ENCODE measurements at places on chromosomes 3 and 15.

- no peak for DNase-seq
These were observed 2.7 kb downstream of the ZNF662 start for GRCh38 chr3:42908675-42909074.

- no peak for DNase-seq
These were observed 39.5 kb downstream of the USP8 start for GRCh38 chr15:50463423-50464358.

- DNase-seq, result no peak
These were observed 58.4 kb downstream of the NOX5 start for GRCh38 chr15:69072906-69073305.

DNA sequence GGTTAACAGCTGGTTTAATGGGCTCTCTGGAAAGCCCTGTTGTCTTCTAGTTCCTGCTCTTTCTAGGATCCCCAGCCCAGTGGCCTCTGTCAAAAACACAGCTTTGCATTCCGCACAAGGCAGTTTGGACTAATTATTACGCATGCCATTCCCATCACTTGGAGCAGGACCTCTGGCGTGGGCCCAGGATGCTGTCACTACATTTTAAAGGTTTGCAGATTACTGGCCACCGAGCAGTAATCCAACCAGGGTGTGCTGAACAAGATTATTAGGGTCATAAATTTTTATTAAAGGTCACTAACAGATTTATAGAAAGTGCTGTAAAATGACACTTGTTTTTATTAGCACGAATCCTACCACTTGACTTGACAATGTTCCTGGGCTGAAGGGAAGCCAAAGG, 143.6 kb upstream of the SLC6A11 start:
- no peak for DNase-seq

DNA sequence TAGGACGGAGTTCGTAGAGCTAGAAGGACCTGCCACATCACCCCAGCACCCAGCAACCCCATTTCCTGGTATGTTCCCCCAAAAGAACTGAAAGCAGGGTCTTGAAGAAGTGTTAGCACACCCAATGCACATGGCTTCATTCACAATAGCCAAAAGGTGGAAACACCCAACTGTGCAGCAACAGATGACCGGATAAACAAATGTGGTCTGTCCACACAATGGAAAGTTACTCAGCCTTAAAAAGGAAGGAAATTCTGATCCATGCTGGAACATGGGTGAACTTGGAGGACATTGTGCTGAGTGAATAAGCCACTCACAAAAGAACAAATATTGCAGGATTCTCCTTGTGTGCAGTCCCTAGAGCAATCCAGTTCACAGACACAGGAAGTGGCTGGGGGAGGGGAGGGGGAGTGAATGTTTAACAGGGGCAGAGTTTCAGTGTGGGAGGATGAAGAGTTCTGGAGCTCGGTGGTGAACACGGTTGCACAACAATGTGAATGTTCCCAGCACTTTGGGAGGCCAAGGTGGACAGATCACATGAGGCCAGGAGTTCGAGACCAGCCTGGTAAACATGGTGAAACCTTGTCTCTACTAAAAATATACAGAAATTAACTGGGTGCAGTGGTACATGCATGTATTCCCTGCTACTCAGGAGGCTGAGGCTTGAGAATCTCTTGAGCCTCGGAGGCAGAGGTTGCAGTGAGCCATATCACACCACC, 157.5 kb downstream of the NUP210 start:
- DNase-seq, result no peak

DNA sequence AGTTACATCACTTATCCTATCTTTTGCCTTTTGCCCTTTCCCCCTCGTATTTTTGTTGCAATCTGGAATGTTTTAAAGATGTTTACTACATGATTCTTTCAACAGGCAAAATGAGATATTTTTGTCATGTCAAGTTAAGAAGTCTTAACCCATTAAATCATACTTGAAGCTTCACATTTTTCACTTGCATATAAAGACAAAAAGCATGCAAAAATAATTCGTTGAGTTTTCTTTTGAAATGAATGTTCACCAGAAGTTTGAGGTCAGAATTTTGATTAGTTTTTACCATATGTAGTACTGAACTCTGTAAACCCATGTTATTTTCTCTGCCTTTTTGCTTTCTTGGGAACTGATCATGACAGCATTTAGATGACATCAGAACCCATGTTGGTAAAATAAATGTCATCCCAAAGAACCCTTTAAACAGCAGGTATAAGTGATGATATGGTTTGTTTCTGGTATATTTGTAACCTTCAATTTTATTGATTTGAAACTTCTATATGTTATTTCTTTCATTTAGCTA, 188.5 kb downstream of the GHSR start:
- DNase-seq, result no peak

DNA sequence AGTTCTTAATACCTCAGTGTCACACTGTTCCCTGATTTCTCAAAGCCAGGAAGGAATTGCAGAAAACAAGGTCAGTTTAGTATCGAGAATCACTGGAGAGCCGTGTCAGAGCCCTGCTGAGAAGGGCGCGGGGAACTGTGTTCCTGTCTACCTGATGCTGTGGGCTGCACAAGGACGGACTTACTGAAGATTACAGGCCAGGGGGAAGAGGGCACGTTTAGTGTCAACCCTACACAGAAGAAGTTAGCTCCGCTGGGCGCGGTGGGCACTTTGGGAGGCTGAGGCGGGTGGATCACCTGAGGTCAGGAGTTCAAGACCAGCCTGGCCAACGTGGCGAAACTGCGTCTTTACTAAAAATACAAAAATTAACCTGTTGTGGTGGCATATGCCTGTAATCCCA, 104.1 kb downstream of the APBA2 start:
- no peak for DNase-seq

DNA sequence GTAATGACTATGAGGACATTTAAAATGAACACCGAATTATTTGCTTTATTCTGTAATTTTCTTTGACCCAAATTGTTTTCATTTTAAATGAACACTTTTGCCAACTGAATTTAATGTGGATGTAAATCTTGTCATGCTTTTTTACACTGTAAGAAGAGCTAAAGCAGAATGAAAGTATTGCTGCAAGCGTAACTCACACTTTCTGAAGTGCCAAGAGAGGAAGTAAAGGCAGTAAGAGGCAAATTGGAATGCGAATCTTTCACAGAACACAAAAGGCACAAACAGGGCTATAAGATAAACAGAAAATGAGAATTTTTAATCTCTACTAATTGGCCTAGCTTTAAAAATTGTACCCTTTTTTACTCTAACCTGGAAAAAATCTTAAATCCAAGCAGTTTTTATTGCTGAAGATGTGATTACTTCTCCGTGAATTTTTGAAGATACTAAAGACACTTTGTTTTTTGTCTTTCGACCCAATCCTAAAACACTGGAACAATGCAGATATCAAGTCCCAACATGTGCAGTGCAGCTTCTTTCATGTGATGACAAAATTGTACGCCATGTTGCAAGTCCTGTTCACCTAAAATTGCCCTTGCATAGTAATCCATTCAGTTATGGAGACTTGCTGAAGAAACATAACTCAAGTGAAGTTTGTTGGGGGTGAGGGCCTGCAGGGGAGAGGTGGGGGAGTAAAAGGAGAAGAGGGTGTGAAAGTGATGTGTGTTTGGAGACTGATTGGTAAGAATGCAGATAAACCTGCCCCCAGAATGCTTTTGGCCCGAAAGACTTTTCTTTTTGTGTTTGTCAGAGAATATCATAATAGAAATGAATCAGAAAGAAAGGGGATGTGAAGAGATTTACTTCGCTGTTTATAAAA, 1.4 kb downstream of the ARID3B start:
- DNase-seq, result no peak

- DNase-seq, result no peak
These were observed 31.5 kb upstream of the MECOM start for GRCh38 chr3:169695031-169695430.

- DNase-seq, result no peak
These were observed 26.0 kb downstream of the GOLM2 start for GRCh38 chr15:44314512-44314911.

DNA sequence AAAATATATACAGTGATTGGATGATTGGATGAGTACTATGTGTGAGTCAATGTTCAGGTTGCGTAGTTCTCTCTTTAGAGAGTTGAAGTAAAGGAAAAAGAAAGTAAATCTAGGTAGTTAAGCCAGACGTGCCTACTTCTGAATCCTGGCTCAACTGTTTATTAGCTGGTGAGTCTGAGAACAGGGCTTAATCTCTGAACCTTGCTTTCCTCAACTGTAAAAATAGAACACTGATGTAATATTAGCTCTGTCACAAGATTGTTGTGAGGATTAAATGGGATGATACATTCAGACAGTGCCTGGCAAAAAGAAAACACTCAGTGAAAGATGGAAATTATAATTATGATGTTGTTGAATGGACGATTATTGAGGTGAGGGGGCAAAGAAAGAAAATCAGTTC, 413.4 kb downstream of the MAGI1 start:
- DNase-seq, result no peak

DNA sequence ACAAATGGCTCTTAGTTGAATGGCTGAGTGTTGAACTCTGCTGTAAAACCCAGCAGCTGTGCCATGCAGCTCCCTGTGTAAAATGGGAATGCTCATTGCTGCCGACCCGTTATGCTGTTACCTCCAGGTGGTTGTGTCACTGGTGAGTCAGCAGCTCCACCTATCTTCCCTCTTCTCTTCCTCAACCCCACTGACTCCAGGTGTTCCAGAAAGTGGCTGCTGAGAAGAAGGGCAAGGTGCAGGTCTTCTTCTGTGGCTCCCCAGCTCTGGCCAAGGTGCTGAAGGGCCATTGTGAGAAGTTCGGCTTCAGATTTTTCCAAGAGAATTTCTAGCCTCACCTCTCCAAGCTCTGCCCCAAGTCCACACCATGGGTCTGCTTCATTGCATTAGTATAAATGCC, 41.9 kb downstream of the NOX5 start:
- DNase-seq, result no peak

DNA sequence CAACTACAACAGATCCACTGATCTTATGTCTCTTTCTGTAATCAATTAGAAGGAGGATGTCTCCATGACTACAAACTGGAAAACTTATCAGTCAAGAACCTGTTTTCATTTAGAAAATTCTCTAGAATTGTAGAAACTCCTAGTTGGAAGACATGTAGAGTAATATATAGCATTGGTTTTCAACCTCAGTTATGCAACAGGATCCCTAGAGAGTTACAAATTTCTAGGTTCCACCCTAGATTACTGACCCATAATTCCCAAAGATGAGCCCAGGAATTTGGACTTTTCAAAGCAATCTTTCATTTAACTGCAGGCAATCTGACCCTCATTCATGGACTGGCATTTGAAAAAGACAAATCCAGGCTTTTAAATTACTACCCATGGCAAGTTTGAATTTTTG, 116.9 kb upstream of the RAP2B start:
- no peak for DNase-seq

- DNase-seq, result no peak
These were observed 207.8 kb downstream of the PLCL2 start for GRCh38 chr3:17092583-17092933.

GRCh38 chr15:99430881-99431401, 134.8 kb upstream of the MEF2A start:
- DNase-seq, result no peak

DNA sequence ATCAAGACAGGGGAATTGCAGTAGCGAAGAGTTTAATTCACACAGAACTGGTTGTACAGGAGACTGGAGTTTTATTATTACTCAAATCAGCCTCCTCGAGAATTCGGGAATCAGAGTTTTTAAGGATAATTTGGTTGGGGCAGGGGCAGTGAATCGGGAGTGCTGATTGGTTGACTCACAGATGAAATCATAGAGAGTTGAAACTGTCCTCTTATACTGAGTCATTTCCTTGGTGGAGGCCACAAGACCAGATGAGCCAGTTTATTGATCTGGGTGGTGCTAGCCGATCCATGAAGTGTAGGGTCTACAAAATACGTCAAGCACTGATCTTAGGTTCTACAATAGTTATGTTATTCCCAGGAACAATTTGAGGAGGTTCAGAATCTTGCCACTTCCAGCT, 5.3 kb upstream of the ZNF770 start:
- DNase-seq, result no peak

DNA sequence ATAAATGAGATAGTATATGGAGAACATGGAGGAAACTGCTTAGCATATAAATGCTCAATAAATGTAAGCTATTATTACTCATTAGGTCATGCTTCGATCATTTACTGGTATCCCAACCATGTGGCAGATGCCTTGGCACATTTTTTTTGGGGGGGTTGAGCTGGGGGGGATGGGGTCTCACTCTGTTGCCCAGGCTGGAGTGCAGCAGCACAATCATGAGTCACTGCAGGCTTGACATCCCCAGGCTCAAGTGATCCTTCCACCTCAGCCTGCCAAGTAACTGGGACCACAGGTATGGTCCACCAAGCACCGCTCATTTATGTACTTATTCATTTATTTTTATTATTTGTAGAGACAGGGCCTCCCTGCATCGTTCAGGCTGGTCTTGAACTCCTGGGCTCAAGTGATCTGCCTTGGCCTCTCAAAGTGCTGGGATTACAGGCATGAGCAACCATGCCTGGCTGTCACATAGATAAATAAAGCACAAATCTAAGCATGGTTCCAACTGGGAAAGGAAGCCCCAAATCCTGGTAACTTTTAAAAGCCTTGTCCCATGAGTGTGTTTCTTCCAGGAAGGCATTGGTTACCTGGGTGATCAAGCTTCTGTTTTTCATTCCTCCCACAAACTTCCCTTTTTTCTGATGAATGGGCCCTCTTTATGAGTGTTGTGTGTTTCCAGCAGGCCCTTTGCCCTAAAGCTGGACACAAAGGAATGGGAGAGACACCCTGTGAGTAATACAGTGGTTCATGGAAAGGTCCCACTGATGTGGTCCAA, 147.4 kb upstream of the UMPS start:
- DNase-seq, result no peak

Data from CD4-positive, alpha-beta memory T cell (primary cell).